ENCODE measurements at places on chromosomes 16 and 17. TPM values are rescaled to one million over a fixed set of nuclear protein-coding genes. Genes with fewer than 3 reads are reported as not detected.

PDE6G gene
- total RNA-seq, result not detected

FBXL16 gene
- 2.9 TPM for total RNA-seq

PYDC1 gene
- total RNA-seq, result not detected

PMP22 gene
- total RNA-seq, result 64.3 TPM

DOC2A gene
- total RNA-seq, result not detected

SLC16A11 gene
- not detected for total RNA-seq

ARL16 gene
- total RNA-seq, result 45.0 TPM

ARL5C gene
- not detected for total RNA-seq

MYO1C gene
- 133 TPM for total RNA-seq

TBX6 gene
- total RNA-seq, result not detected

GGT6 gene
- total RNA-seq, result not detected

PTX4 gene
- not detected for total RNA-seq

TMEM114 gene
- not detected for total RNA-seq

ZACN gene
- not detected for total RNA-seq

SDR42E2 gene
- total RNA-seq, result under 0.01 TPM

TMEM238L gene
- total RNA-seq, result not detected

NEUROD2 gene
- total RNA-seq, result not detected

CACNG1 gene
- total RNA-seq, result not detected

C17orf50 gene
- total RNA-seq, result not detected

OR4D1 gene
- total RNA-seq, result not detected

C1QTNF8 gene
- not detected for total RNA-seq

PSMB3 gene
- 158 TPM for total RNA-seq

PYY gene
- not detected for total RNA-seq

TBC1D3E gene
- total RNA-seq, result not detected

CES4A gene
- 1.4 TPM for total RNA-seq

RNF222 gene
- not detected for total RNA-seq

DNAH17 gene
- total RNA-seq, result not detected

PHLPP2 gene
- total RNA-seq, result 3.6 TPM

FNDC8 gene
- not detected for total RNA-seq

CDH3 gene
- not detected for total RNA-seq

HBA2 gene
- total RNA-seq, result not detected

C1QTNF1 gene
- 1,160 TPM for total RNA-seq

SYT17 gene
- total RNA-seq, result not detected

ERN2 gene
- 0.18 TPM for total RNA-seq

SLC38A8 gene
- not detected for total RNA-seq

NUBP2 gene
- total RNA-seq, result 64.0 TPM
